ENCODE measurements at places on chromosomes 6 and 20.
A peak's percentile ranks its signal among the peaks of the same experiment; 100 is the strongest.

DNA sequence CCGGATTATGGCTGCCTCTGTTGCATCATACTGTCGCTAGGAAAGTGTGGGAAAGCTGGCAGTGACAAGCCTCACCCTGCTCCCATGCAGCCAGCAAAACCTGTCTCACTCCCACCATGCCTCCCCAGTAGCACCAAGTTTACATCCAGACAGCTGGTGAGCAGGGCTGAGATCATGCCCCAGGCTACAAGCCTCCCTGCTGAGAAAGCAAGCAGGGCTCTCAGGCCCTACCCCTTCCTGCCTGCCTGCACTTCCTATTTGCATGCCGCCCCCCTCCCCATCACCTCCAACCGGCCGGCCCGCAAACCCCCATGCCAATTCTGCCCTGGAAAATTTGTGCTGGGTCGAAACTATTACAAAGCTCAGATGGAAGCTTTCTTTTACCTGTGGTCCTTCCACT is 408.2 kb upstream of the FKBP1C start:
- DNase-seq, result no peak

- no peak for DNase-seq
These were observed 46.3 kb downstream of the NINL start for GRCh38 chr20:25538838-25539665.

DNA sequence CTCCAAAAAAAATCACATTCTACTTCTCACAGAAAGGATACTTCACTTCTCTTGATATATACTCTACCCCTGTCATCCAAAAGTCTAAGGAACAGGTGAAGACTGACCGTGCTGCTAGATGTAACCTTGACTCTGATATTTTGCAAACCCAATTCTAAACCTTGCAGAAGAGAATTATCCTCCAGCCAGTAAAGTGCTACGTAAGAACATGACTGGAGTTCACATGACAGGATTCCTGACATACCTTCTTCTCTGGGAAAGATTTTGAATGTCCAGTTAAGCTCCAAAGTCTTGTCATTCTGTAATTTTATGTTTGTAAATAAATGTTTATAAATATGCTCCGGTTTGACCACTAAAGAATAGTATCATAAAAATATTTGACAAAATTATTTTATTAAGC is 35.8 kb downstream of the BTBD9 start:
- DNase-seq, result no peak

- DNase-seq, result peak; percentile 48
These were observed 172.4 kb downstream of the ADGB start for GRCh38 chr6:146770965-146771735.

- no peak for DNase-seq
These were observed 90.6 kb downstream of the PSMB1 start for GRCh38 chr6:170462366-170463020.

DNA sequence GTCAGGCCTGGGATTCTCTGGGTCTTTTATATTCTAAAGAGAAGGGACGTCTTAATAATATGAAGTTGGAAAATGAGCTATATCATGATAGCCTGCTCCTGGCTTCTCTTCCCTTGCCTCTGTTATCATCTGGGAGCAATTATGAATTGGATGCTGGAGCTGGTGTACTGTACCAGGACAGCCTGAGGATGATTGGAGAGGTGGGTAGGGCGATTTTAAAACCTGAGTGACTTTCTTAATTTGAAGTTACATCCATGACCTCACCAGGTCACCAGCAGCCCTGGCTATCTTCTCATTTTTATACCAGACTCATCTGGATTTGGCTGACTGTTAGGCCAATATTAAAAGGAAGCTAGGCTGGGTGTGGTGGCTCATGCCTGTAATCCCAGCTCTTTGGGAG is 317.6 kb downstream of the CLIC5 start:
- no peak for DNase-seq

GRCh38 chr6:109381061-109381746 is 1.1 kb downstream of the CD164 start:
- no peak for DNase-seq

- DNase-seq, result no peak
These were observed 139.1 kb downstream of the COL9A1 start for GRCh38 chr6:70163795-70164194.

DNA sequence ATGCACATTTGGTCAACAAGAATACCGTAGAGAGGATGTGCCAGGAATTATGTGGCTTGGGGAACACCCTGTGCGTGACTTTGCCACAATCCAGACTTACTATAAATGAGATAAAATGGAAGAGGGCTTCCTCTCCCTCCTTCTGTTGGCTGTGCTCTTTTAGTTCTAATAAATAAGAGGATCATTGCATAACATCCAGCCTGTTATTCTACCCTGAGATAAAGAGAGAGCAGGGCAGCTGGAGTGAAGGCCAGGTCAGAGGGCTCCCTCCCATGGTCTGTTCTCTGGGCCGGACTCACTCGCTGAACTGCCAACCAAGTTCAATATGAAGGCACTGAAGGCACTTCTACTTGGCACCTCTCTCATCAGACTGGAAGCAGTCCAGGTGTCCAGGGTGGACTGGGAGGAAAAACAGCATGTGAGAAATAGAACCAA is 91.7 kb downstream of the MTFR2 start:
- no peak for DNase-seq

DNA sequence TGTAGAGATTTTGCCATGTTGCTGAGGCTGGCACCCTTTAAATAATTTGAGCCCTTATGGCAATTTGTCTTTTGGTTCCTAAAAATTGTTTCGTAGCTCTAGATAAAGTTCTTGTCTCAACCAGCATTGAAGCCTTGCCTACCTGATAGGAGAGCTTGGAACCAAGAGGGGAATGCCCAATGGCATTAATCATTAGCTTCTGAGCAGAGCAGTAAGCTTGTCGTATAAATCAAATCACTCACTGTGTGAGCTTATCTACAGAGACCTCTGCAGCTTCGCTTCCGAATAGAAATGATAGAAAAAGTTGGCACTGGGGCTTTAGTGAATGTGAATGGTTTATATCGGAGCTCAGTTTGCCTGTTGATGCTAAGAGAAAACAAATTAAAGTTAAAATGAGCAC is 10.7 kb downstream of the ANKRD6 start:
- no peak for DNase-seq

- no peak for DNase-seq
These were observed 182.7 kb downstream of the KHDRBS2 start for GRCh38 chr6:62103186-62103859.

GRCh38 chr6:69294862-69295261 is 501.9 kb downstream of the LMBRD1 start:
- DNase-seq, result no peak

DNA sequence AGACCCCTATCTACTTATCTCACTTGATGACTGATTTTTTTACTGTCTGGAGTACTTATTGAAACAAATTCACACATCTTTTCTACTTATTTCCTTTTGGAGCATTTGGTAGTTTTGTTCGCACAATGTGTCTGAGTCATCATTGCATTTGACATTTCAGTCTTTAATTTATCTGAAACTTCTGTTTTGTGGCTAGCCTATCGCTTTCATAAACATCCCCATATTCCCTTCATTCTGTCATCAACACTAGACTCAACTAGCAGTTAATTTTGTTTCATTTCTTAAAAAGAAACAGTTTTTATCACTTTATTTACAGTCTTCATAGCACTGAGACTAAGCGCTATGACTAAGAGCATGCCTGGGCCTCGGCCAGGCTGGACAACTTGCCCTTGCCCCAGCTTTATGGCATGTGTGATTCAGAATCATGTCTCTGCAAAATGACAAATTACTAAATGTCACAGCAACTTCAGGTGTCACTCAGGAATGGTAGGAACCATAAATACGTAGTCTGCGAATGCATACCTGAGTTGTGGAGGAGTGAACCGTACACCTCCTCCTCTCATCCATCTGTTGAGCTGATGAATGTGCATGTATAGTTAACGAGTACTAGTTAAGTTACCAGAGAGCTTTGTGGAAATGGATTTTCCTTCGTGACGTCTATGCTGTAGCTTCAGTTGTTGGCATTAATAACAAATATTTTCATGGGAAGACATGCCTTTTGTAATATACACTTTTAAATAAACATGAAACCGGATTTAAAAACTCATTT is 16.2 kb downstream of the L3MBTL3 start:
- peak; percentile 32 for DNase-seq

GRCh38 chr6:7184502-7184901 is 76.7 kb downstream of the RREB1 start:
- no peak for DNase-seq

GRCh38 chr6:15522856-15523529 is 139.8 kb downstream of the DTNBP1 start:
- DNase-seq, result peak; percentile 20

GRCh38 chr20:47796971-47797370 is 11.7 kb upstream of the SULF2 start:
- no peak for DNase-seq

GRCh38 chr6:73942592-73943186 is 246.7 kb downstream of the CD109 start:
- no peak for DNase-seq

GRCh38 chr20:47501116-47501481 is 588 bp upstream of the NCOA3 start:
- no peak for DNase-seq

- DNase-seq, result no peak
These were observed 51.6 kb upstream of the BMP6 start for GRCh38 chr6:7674291-7674690.

GRCh38 chr20:22446613-22447446 is 137.5 kb downstream of the FOXA2 start:
- DNase-seq, result no peak

DNA sequence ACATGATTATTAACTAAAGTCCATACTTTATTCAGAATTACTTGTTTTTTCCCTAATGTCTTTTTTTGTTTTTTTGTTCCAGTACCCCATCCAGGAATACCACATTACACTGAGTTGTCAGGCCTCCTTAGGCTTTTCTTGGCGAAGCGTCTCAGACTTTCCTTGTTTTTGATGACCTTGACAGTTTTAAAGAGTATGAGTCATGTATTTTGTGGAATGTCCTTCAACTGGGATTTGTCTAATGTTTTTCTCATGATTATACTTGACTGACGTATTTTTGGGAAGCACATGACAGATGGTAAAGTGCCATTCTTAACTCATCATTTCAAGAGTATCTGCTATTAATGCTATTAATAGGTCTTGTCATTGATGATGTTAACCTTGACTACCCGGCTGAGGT is 23.6 kb downstream of the ENPP1 start:
- DNase-seq, result no peak

DNA sequence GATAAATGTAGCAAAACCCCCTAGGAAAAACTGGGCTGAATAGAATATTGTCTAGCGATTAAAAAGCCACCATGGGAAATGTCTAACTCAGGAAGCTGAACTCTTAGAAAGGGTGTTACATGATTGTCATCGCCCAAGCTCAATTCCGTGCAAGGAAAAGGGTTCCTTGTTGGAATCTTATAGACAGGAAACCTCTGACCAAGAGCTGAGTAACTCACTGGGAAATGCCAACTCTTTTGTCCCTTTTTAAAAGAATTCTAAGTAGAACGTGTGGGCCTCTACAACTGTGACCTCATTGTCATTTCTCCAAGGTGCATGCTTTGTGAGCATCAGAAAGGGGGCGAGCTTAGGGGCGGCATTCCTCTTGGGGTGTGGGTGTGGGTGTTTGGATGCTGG is 88.1 kb downstream of the SYNJ2 start:
- DNase-seq, result no peak

- peak; percentile 63 for DNase-seq
These were observed 53.4 kb downstream of the MRPL14 start for GRCh38 chr6:44073612-44074438.

DNA sequence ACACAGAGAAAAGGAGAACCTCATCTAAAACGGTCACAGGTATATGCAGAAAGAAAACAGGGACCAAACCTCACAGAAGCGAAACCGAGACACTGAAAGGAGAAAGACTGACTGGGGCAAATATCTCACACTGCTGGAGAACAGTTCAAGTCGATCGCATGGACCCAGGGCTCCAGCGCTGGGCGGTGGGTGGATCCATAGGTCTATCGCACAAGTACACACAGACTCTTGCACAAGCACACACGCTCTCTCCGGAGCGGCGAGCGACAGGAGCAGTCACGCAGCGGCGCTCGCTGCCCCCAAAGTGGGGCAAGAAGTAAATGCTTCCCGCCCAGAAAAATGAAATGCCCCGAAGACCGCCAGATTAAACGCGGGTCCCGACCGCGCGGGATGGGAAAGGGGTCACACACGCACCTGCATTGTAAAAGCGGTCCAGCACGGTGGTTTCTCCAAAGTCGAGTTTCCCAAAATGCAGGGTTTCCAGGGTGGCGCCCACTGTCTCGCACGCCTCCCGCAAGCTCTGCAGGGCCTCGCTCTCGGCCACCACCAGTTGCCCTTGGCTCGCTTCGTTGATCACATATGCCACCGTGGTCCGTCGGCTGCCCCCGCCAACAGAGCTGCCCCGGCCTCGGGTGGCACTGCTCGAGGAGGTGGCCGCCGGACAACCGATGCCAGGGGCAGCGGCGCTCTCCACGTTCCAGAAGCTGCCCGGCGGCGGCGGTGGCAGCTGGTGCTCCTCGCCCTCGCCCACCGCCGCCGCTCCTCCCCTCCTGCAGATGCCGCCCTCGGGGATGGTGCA is 782 bp downstream of the MAP3K5 start:
- peak; percentile 65 for DNase-seq
